Adrenal gland (tissue), 19 donors: ENCODE measurements at places on chromosomes 1 and 21. TPM values are rescaled to one million over a fixed set of nuclear protein-coding genes. Genes with fewer than 3 reads are reported as not detected.

TNFRSF4 gene
- polyA plus RNA-seq = 6.9 TPM

- no peak for DNase-seq
These were observed 48.4 kb downstream of the HENMT1 start for GRCh38 chr1:108612496-108612895.

HPCA gene
- polyA plus RNA-seq = 0.70 TPM

KCNA3 gene
- 0.16 TPM for polyA plus RNA-seq

RNF207 gene
- polyA plus RNA-seq = 17.1 TPM

DNA sequence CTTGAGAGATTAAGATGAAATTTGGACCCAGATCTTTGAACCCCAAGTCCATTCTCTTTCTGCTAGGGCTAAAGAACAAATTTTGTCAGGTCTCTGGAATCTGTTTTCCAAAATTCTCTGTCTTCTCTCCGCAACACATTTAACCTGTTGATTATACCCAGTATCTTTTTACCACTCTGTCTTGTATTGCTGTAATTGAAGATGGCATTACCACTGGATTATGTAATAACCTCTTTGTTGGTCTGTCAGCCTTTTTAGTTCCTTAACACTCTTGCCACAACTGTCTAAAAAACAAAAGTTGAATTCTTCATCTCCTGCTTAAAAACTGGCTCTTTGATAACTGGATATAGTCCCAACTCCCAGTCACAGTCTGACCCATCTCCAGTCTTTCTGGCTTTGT, 3.0 kb downstream of the SRP9 start:
- no peak for DNase-seq

GRCh38 chr1:50529510-50529909, 106.3 kb upstream of the DMRTA2 start:
- no peak for DNase-seq

DNA sequence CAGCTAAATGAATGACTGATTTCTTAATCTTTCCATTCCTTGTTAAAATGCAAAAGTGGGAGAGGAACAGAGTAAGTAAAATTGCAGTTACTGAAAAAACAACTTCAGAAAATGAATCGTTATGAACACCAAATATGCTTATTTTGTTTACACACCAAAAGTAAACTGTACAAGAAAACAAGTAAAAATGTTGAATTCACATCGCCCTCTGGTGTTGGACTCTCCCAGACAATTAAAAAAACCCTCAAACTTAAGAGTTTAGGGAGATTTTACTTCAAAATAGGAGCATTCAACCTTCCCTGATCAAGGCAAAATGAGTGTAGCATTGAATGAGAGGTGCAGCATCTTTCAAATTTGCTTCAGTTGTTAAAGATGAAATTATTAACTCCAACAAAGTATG, 19.4 kb upstream of the ESRRG start:
- DNase-seq = peak; percentile 29

GRCh38 chr1:64895500-64895899, 70.8 kb downstream of the JAK1 start:
- DNase-seq = no peak

- DNase-seq = no peak
These were observed 36.8 kb upstream of the KIF1B start for GRCh38 chr1:10173582-10173981.

DNA sequence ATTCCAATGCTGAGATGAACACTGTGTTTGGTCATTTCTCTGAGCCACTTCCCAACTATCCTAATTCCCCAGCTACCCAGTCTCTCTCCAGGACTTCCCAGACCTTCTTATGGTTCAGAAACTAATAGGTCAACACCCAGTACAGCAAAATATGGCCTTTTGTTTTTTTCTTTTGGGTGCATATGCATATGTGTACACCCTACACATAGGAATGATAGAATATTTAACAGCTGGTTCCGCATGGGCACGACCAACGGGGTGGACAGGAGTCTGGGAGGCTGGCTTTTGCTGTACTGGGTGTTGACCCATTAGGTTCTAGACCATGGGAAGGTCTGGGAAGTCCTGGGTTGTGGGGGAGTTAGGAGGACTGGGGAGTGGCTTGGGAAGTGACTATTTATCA, 143.9 kb downstream of the MRPS6 start:
- no peak for DNase-seq

DNA sequence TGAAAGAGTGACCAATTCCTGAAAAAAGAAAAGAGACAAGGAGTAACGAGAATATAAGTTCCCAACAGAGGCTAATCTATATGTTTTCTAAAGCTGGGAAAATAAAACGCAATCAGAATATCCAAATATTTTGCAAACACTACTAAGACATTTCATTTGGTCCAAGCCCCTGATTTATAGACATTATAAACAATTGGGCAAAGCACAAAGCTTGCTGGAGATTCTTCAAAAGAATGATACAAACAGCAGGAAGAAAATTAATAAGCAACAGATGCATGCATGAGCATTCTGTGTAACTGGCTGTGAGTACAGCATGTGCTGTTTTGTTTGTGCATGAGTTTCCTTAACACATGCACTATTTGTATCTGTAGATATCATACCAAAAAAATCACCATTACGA, 552.9 kb downstream of the LTN1 start:
- no peak for DNase-seq

DEGS1 gene
- polyA plus RNA-seq = 33.3 TPM

- DNase-seq = no peak
These were observed 166.1 kb upstream of the ETV3 start for GRCh38 chr1:157304271-157304670.

GRCh38 chr1:162213281-162213912, 143.9 kb downstream of the NOS1AP start:
- DNase-seq = peak; percentile 77

- DNase-seq = no peak
These were observed 56.2 kb upstream of the UBE2U start for GRCh38 chr1:64147045-64147724.

DNA sequence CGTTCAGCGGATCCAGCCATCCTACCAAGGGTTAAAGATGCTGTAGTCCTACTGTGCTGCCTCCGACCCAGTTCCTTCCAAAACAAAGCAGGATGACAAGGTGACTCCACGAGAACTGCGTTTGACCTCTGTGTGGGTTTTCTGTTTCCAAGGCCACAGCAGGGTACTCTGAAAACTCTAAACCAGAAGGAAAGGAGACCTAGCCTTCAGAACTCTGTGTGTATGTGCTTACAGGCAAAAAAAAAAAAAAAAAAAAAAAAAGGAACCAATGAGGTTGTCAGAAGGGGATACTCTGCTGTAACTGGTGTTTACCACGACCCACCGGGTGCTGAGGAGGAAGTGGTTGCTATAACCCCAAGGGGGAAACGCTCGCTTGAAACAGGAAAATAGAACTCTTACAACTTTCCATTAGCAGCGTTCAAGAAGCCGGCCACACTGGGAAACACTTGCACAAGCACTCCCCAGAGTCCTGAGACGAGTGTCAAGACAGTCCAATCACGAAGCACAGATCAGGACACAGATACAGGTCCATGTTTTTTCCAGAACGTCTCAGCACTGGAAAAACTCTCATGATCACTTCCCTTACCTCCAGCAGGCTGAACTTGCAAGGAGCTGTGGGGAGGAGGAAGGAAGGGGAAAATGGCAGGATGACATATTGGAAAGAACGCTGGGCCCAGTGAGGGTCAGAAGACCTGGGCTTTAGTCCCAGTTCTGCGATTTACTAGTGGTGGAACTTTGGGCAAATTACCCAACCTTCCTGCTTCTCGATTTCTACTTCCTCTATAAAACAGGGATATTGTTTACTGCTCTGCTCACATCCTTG, 64.0 kb downstream of the ITPKB start:
- DNase-seq = peak; percentile 47

- no peak for DNase-seq
These were observed 280.3 kb downstream of the HMCN1 start for GRCh38 chr1:186014370-186015037.

IPO9 gene
- 29.1 TPM for polyA plus RNA-seq

GPR3 gene
- 0.40 TPM for polyA plus RNA-seq

MYCBP gene
- 5.5 TPM for polyA plus RNA-seq

- DNase-seq = no peak
These were observed 66.3 kb upstream of the SLC45A1 start for GRCh38 chr1:8251635-8252034.

DNA sequence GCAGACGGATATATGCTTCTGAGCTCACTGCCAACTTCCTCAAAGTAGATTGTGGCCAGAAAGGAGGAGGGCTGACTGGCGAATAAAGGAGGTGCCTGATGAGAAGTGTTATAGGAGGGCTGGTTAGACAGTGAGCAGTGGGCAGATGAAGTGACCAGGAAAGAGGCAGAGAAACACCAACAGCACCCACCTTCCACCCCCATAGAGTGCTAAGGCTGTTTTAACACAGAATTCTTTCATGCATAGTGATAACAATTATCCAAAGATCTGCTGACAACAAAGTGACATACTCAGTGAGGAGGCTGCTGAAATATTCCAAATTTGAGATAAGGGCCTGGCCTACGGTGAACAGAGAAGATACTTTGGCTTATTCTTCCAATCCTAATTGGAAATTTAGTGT, 21.2 kb upstream of the MTR start:
- no peak for DNase-seq

- DNase-seq = peak; percentile 7
These were observed 988 bp downstream of the SLC35A3 start for GRCh38 chr1:99970713-99971255.

- DNase-seq = no peak
These were observed 5.0 kb downstream of the TAS1R2 start for GRCh38 chr1:18854331-18855025.

MATN1 gene
- polyA plus RNA-seq = 0.05 TPM

ATP13A2 gene
- polyA plus RNA-seq = 11.8 TPM

DNA sequence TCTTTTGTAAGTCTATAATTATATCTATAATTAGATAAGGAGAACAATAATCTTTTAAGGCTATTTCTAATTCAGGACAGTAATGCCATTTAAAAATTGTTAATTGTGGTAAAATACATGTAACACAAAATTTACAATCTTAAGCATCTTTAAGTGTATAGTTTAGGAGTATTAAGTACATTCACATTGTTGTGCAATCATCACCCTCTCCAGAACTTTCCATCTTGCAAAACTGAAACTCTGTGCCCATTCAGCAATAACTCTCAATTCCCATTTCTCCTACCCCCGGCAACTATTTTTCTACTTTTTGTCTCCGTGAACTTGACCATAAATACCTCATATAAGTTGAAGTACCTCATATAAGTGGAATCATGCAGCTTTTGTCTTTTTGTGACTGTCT, 93.9 kb upstream of the KCNA3 start:
- no peak for DNase-seq

PLA2G2F gene
- not detected for polyA plus RNA-seq

DNA sequence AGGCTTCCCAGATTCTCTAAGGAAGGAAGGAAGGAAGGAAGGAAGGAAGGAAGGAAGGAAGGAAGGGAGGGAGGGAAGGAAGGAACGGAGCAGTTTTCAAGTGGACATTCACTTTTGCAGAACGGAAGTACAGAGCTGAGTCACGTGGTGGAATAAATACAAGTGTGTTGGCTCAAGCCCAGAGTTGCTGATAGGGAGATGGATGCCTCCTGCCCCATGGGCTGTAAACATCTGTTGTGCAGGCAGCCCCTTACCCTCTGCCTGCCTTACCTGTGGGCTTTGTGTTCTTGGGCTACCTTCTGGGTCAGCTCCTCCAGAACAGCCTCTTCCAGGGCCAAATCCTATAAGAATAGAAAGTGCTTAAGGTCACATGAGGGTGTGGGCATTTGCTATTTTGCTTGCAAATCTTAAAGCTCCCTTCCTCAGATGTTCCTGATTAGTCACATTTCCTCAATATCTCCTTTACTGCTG, 121.7 kb downstream of the SMYD2 start:
- peak; percentile 35 for DNase-seq

DNA sequence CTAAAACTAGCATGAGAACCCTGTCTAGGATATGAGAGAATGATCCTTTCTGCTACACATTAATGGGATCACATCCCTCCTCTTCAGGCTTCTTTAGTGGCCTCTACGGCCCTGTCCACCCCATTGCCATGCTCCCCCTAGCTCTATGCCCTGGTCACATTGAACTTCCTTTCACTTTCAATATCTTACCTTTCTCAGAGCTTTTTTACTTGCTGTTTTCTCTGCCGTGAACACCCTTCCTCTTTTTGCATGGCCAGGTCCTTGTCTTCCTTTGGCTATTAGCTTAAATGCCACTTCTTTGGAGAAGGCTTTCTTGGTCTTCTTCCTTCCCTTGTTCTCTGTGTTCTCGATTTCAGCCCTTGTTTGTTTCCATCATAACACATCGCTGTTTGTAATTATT, 97.4 kb downstream of the GIPC2 start:
- DNase-seq = no peak

DNA sequence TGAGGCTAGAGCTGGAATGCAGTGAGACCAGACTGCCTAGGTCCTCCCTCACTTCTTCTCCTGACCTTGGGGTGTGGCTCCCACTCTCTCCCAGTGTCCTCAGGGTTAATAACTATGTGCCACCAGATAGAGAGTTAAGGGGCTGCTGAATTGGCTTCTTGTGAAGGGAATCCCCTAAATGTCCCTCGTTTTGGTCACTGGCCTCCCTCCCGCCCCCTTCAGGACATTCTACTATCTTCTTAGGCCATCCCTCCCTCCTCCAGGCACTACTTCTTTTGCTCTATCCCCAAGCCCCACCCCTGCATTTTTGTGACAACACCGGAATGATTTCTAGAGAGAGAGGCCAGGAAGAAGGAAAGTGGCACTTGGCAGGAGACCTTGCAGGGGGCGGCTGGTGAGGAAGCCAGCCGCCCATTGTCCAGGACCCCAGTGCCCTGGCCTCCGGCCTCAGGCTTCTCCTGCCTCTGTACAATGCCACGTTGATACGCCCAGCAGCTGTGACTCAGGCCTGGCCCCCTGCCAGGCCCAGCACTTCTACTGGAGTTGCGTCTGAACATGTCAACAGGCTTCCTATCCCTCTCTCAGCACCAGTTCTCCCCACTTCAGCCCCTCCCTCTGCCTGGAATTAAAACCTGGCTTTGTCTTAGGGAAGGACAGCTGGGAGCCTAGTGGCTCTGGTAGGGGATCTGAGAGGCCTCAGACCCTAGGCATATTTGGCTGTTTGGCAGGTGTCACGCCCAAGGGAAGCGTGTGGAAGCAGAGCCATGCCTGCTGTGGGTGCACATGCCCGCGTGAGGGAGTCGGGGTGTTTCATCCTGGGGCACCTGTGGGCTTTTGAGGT, 9.1 kb downstream of the LMNA start:
- DNase-seq = peak; percentile 96
